ENCODE measurements at places on chromosomes 3 and 15.

DNA sequence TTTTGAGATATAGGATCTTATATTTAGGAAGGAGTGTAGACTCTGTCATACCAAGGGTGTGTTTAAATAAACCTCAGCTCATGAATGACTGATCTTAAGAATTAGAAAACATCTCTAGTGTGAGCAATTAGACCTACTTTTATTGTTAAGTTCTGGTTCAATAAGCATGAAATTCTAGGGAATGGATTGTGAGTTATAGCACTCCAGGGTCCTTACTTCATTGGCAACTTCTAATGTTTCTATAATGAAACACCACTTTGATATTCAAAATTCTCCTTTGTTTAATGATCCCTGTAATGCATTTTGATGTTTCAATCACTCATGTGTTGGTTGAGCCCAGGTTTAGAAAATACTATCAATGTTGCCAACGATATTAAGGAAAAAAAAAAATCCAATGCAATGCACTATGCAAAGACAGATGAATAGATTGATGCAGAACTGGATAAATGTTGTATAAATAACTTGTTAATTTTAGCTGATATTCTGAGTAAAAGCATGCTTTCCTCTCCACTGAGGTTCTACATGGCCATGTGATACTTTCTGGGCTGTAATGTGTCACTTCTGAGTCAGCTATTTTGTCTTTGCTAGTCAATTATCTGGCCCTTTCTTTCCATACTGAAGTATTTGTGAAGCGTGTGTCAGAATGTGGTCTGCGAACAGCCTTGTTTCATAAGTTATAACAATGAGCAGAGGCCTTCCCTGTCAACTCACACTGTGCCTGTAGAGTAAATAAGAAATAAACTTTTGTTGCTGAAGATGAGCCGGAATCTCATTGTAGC, 1035.9 kb downstream of the PLOD2 start:
- DNase-seq, result no peak

GRCh38 chr15:66940368-66940767, 125.0 kb upstream of the SMAD3 start:
- peak; percentile 55 for DNase-seq

GRCh38 chr3:27708250-27708649, 13.9 kb downstream of the EOMES start:
- no peak for DNase-seq

DNA sequence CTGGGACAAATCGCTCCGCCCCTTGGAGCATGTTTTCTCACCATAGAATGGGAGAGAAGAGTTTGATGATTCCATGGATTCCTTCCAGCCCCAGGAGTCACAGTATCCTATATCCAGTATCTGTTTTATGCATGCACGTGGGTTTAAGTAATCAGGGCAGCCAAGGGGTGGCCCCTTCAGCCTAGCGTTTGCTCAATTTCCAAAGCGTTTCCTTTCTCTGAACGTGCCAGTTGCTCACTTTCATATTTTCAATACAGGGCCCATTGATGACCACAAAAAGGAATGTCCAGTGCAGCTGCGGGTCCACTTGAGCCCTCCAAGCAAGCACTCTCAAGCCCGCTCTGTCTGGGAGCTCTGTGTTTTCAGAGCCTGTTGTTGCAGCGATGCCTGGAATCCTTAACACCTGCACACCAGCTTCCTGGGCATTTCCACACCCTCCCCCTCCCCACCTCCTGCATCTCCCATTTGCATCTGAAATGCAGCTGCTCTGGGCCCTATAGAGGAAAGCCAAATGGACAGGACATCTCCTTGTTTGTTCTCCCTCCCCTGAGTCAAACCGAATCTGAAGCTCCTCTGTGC, 164.3 kb upstream of the LPP start:
- DNase-seq, result no peak

DNA sequence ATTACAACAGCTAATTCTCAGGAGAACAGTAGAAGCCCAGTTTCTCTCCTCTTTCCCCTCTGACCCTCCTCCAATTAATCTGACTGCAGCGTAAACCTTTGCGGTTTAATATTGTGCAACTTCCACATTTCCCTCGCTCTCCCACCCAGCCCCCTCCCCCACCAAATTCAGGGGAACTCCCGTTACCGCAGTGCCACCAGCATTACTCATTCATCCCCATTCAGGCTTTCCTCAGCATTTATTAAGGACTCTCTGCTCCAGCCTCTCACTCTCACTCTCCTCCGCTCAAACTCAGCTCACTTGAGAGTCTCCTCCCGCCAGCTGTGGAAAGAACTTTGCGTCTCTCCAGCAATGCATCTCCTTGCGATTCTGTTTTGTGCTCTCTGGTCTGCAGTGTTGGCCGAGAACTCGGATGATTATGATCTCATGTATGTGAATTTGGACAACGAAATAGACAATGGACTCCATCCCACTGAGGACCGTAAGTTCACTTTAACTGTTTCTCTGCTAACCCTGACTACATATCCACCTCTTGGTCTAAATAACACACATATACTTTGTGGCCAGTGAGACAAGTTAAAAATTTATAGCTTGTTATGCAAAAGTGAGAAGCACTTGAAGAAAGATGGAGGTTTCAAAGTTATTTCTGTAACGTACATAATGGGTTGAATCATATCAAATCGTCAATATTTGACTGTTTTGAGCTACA, at the start of gene PTX3:
Gene PTX3, plus strand, starts transcription at position 268 of the 709 bp plus-strand sequence. Its CDS starts 84 bp downstream, at position 352.
- peak; percentile 88 for DNase-seq

DNA sequence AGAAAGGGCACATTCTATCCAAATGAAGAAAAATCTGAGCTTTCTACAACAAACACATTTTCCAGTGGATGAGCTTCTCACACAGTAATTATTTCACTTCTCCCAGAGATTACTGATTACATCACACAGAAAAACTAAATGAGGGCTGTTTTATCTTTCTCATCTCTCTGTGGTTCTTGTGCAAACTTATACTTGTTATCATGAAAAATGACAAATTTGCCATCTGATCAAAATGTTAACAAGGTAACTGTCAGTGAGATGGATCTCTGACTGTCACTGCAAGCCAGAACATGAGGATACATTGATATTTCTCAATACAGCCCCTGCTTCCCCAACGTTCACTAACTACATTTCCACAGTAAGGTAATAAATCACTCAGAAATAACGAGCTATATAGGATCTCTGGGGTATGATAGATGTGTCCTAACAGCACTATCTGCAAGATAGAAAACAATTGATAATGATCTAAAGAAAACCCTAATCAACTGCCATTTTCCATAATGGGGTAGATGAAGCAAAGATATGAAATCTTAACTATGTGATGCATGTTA, 829.3 kb upstream of the CFAP20DC start:
- DNase-seq, result no peak

DNA sequence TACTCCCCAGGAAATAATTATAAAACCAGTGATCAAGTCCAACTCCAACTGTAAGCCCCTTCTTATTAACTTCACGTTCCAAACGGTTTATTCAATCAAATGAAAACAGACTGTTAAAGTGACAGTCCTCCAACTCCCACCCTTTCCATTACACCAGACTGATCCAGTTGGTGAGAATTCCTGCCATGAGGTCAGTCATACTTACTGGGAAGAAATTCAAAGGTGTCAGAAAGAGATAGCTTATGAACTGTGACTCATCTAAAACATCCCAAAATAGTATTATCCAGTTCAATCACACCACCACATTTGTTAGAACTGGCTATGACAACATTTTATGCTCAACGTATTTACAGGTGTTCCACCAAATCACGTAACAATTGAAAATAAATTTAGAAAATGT, 19.5 kb downstream of the SMARCC1 start:
- no peak for DNase-seq

- DNase-seq, result no peak
These were observed 8.3 kb downstream of the AKAP13 start for GRCh38 chr15:85388566-85389305.

- DNase-seq, result no peak
These were observed 14.3 kb downstream of the IGDCC4 start for GRCh38 chr15:65408324-65409035.

- DNase-seq, result peak; percentile 82
These were observed 13.0 kb downstream of the ZFAND6 start for GRCh38 chr15:80072285-80072994.

GRCh38 chr3:47857151-47857550, 54.2 kb downstream of the DHX30 start:
- DNase-seq, result no peak

GRCh38 chr3:132016061-132017041, 18.5 kb downstream of the CPNE4 start:
- no peak for DNase-seq

- DNase-seq, result no peak
These were observed 161.8 kb upstream of the TBL1XR1 start for GRCh38 chr3:177358977-177359592.

DNA sequence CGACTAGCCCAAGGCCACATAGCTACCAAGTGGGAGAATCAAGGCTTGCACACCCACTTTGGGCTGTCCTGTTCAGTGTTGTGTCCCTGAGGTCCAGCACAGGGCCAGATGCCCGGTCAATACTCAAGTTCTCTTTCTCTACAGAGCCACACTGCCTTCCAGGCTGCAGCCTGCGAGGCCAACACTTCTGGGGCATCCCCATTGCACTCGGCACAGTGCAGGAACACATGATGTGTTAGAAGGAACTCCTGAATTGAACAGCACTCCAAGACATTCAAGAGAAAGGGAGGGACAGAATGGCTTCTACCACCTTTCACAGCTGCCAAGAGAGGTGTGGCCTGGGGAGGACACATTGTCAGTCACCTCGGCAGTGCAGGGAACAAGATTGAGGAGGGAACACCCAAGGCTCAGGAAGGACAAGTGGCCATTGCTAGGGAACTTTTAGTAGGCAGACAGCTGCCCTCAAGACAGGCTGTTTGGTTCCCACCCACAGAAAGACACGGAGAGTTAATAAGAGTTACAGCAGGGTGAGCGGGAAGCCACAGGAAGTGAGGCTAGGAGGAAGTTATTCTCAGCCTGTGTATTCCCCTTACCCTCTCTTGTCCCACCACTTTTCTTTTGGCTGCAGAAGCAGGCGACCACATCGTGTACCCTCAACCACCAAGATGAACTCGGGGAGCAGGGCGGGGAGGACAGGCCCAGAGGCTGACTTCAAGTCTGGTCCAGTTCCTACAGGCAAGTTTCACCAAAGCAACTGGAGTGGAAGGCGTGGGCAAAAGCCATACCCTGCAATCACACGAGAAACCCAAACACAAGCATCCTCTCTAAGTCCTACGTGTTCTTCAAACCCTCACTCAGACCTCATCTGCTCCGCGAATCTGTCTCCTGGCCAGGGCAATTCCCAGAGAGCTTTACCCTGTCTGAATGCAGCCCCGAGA, 69.4 kb downstream of the SRGAP3 start:
- peak; percentile 56 for DNase-seq

- DNase-seq, result no peak
These were observed 367.9 kb upstream of the GBE1 start for GRCh38 chr3:82129221-82129801.

- DNase-seq, result peak; percentile 81
These were observed 7.8 kb upstream of the ZNF710 start for GRCh38 chr15:89993349-89993748.

GRCh38 chr3:172680684-172681083, 30.2 kb downstream of the NCEH1 start:
- DNase-seq, result no peak

DNA sequence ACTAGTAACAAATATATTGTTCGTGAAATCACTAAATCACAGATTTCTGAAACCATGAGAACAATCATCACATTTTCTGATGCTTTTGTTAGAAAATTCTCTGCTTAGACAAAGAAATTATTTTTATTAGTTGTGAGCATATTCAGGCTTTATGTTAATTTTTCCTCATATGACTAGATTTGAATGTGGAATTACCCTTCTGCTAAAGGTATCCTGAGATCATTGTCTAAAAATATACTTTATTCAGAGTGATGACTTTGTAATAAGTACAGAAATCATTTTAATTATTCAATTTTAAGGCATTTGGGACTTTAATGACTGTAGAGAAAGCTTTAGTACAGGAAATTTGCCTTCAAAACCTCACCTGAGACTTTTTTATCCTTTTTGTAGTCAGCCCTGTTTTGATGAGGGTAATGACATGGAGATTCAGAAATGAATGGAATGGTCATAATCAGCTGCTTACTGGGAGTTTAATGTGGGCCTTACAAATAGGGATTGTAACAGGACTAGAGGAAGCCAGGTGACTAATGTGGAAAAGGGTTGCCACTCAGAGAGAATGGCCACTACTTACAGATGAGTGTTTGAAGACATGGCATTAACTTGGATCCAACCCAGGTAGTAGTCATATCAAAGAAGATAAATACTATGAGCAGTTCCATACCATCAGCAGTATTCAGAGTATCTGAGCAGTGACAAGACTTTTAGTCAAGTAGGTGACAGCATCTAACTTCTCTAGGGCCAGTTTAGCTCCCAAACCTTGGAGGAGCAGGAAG, 148.3 kb downstream of the MBNL1 start:
- DNase-seq, result no peak

DNA sequence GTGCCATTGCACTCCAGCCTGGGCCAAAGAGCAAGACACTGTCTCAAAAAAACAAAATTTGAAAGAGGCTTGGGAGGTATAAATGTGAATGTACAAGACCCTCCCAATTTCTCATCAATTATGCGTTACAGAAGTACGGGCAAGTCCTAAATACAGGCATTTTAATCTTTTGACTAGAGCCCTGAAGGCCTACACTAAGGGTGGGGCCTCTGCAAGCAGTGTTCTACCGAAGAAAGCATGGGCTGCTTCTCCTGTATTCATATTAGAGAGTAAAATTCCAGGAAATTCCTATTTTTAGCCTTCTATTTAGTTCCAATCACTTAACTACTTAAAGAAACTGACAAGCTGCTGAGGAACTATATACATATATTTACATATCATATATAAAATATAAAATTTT, 25.7 kb downstream of the PBRM1 start:
- DNase-seq, result no peak

DNA sequence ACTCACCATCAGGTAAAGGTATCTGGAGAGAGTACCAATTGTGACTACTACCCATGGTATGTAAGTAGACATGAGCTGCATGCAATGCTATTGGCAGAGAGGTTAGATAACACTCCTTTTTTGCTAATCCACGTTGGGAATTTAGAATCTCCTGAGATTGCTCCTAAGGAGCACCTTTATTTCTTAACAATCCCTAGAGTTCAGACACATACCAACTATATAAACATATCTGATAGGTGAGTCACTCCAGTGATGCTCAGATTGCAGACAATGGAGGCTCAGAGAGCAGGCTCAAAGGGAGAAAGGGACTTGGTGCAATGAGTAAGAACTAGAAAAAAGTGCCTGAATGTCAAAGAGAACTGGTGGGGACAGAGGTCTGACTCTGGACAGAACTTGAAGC, 47.0 kb upstream of the LRRFIP2 start:
- no peak for DNase-seq

DNA sequence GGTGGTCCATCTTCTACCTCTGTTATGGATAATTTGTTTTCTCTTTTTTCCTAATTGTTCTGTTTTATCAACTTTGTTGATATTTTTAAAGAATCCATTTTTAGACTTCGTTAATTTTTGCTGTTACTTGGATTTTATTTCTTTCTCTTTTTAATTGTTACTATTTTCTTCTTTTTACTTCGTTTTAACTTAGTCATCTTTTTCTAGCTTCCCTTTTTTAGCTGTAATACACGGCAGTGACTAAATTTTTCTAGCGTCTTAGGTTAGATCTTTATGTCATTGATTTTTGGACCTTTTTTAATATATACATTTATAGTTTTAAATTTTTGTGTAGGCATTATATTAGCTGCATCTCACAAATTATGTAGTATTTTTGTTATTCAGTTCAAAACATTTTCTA, 33.1 kb downstream of the ARIH2 start:
- peak; percentile 14 for DNase-seq

GRCh38 chr15:75389791-75390382, 21.5 kb upstream of the MAN2C1 start:
- DNase-seq, result no peak

- DNase-seq, result no peak
These were observed 50.7 kb downstream of the TFG start for GRCh38 chr3:100759950-100760349.
